ENCODE measurements at places on chromosomes 11 and 22. TPM values are rescaled to one million over a fixed set of nuclear protein-coding genes. Genes with fewer than 3 reads are reported as not detected.

- H3K4me1 ChIP-seq = no peaks in the 10 kb centered on the region
- no peak for DNase-seq
- H3K36me3 ChIP-seq = no peaks in the 10 kb centered on the region
- no peak overlapping the region for H3K27ac ChIP-seq
Measured at GRCh38 chr11:58524232-58525036, 16.5 kb upstream of the OR5B21 start.

GRCh38 chr11:12224537-12224893 is 114.1 kb downstream of the MICAL2 start:
- no peak overlapping the region for H3K4me3 ChIP-seq
- H3K36me3 ChIP-seq = no peaks in the 10 kb centered on the region
- H3K27me3 ChIP-seq = no peaks in the 10 kb centered on the region
- DNase-seq = no peak
- peak overlapping the region; percentile 89 for H3K27ac ChIP-seq
- peaks cover 25% of the 10 kb centered on the region for H3K4me1 ChIP-seq

Gene CREB3L1
- 9.8 TPM for total RNA-seq

- DNase-seq = no peak
- no peaks in the 10 kb centered on the region for H3K36me3 ChIP-seq
- peaks cover 27% of the 10 kb centered on the region for H3K4me1 ChIP-seq
- no peak overlapping the region for H3K27ac ChIP-seq
- no peak overlapping the region for H3K4me3 ChIP-seq
- peaks cover 8% of the 10 kb centered on the region for H3K27me3 ChIP-seq
Measured at GRCh38 chr22:39628563-39629080, 58.1 kb downstream of the CACNA1I start.

Gene POLR2F
- total RNA-seq = 99.6 TPM

- DNase-seq = no peak
- H3K27me3 ChIP-seq = no peaks in the 10 kb centered on the region
- no peak overlapping the region for H3K4me3 ChIP-seq
- H3K36me3 ChIP-seq = no peaks in the 10 kb centered on the region
- no peaks in the 10 kb centered on the region for H3K4me1 ChIP-seq
- peak overlapping the region; percentile 58 for H3K27ac ChIP-seq
Measured at GRCh38 chr22:23107487-23108248, 34.1 kb downstream of the RSPH14 start.
